ENCODE measurements at places on chromosomes 7 and 10. TPM values are rescaled to one million over a fixed set of nuclear protein-coding genes. Genes with fewer than 3 reads are reported as not detected.

GDF10 gene
- 48.2 TPM for total RNA-seq

SPDYE1 gene
- not detected for total RNA-seq

ELAPOR2 gene
- 16.5 TPM for total RNA-seq

FRMPD2 gene
- total RNA-seq: not detected

TRIM56 gene
- 18.6 TPM for total RNA-seq

CTNNA3 gene
- 19.9 TPM for total RNA-seq

TAS2R39 gene
- not detected for total RNA-seq

HOXA9 gene
- total RNA-seq: 12.4 TPM

CYP3A4 gene
- total RNA-seq: 0.22 TPM

HTR5A gene
- not detected for total RNA-seq

SEMA3E gene
- total RNA-seq: 3.5 TPM

TNS3 gene
- total RNA-seq: 118 TPM

NKX2-3 gene
- total RNA-seq: not detected

JCAD gene
- total RNA-seq: 30.0 TPM

ADAM12 gene
- total RNA-seq: 10.5 TPM

SPDYE9 gene
- total RNA-seq: not detected

ZP3 gene
- total RNA-seq: not detected

HYAL4 gene
- total RNA-seq: not detected

HOGA1 gene
- total RNA-seq: 31.6 TPM

FOXI2 gene
- total RNA-seq: 0.87 TPM

XRCC2 gene
- 0.63 TPM for total RNA-seq

CPA2 gene
- total RNA-seq: 1.5 TPM

GNAT3 gene
- total RNA-seq: not detected

NEBL gene
- 34.5 TPM for total RNA-seq

ACTL6B gene
- not detected for total RNA-seq

SFRP4 gene
- total RNA-seq: 62.6 TPM

PEX1 gene
- total RNA-seq: 18.4 TPM

LBX1 gene
- total RNA-seq: 0.60 TPM

KIAA1549 gene
- total RNA-seq: 1.7 TPM

CTTNBP2 gene
- 15.5 TPM for total RNA-seq

STEAP1B gene
- 4.2 TPM for total RNA-seq

LRRD1 gene
- total RNA-seq: not detected

CCDC172 gene
- total RNA-seq: not detected
